Heart left ventricle (tissue), 16 donors: ENCODE measurements at places on chromosomes 7 and 10. TPM values are rescaled to one million over a fixed set of nuclear protein-coding genes. Genes with fewer than 3 reads are reported as not detected.

PTPRZ1 gene
- 0.36 TPM for polyA plus RNA-seq

CDK14 gene
- polyA plus RNA-seq, result 2.9 TPM

DNAJC12 gene
- polyA plus RNA-seq, result 5.1 TPM

GNAT3 gene
- polyA plus RNA-seq, result not detected

TRA2A gene
- 37.6 TPM for polyA plus RNA-seq

TAS2R41 gene
- polyA plus RNA-seq, result not detected

AKR1C4 gene
- not detected for polyA plus RNA-seq

TTYH3 gene
- 14.8 TPM for polyA plus RNA-seq

WDR86 gene
- not detected for polyA plus RNA-seq

CYP26C1 gene
- polyA plus RNA-seq, result not detected

NUP205 gene
- polyA plus RNA-seq, result 11.7 TPM

CFTR gene
- 0.04 TPM for polyA plus RNA-seq

ZPBP gene
- polyA plus RNA-seq, result not detected
